Progenitor cell of endocrine pancreas (in vitro differentiated cells): ENCODE measurements at places on chromosomes 2 and 18.

DNA sequence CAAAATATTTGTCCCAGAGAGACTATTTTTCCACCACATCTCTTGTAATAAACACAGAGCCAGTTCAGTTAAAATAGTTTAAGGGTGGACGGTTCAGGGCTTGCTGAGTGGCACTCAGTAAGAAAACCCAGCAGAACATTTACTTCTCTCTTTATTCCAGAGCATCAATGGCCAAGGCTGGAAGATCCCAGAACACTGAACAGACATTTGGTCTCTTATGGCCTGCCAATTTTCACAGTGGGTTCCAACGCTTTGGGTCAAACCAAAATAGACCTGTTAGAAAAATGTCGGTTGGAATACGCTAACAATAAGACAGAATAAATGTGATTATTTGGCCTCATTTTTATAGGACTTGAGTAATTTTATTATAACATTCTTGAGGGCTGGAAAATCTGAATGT is 580.3 kb upstream of the TMEFF2 start:
- no peak for DNase-seq

GRCh38 chr2:158817588-158817987 is 22.5 kb downstream of the DAPL1 start:
- DNase-seq: no peak

DNA sequence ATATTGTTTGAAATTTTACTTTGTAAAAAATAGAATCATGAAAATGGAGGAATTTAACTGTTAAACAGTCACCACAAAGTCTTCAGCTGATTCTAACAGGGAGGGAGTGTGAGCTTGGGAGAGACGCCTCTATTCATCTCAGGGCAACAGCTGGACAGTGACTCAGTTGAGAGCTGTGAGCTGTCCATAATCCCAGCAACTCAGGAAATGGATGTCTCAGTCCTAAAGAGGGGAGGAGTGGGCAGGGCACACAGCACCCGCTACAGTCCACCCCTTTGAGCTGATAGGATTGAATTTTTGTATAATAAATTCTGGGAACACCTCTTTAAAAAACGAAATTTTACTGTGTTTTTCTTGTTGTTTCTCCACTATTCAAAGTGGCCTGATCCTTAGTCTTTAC is 255.1 kb upstream of the THUMPD2 start:
- no peak for DNase-seq

- no peak for DNase-seq
Measured at GRCh38 chr18:40980171-40980570, 974.9 kb upstream of the PIK3C3 start.

DNA sequence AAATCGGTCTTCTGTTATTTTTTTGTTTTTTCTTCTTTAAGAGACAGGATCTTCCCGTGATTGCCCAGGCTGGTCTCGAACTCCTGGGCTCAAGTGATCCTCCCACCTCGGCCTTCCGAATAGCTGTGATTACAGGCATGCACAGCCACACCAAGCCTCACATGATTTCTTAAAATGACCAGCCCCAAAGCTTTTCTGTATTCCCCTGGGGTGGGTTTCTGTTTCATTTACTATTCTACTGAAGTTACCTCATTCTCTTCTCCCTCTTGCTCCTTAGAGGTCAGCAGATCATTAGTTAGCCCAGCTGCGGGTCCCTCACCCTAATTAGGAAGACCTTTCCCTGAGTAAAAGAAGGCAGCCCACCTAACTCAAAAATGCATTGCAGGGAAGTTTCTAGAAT is 27.6 kb downstream of the SLC1A4 start:
- no peak for DNase-seq

GRCh38 chr2:196136151-196136550 is 35.2 kb downstream of the STK17B start:
- DNase-seq: no peak

GRCh38 chr2:230412371-230412711 is 3.7 kb upstream of the SP100 start:
- no peak for DNase-seq

DNA sequence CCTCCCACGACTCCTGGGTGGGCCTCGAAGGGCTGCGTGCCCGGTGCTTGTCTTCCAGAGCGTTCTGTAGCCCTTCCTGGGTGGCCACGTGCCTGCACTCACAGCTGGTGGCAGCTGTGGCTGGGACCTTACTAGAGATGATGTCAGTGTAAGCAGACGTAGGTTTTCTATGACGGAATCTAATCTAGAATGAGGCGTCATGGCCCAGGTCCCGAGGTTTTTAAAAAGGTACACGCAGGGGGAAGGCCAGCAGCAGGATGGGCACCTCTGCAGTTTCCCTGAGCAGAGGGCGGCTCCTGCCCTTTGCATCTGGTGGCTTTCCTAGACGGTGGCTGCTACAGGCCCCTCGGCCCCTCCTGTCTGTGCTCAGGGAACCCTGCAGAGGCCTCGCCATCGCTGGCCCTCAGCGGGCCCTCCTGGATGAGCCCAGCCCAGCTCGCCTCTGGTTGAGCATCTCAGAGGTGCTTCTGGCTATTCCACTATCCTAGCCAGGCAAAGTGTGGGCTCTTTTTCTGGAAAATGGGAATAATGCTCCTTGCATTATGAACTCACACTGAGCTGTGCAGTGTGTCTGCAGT is 49.6 kb upstream of the PXDN start:
- DNase-seq: no peak

- DNase-seq: no peak
Measured at GRCh38 chr18:79258447-79258846, 137.3 kb upstream of the NFATC1 start.

GRCh38 chr2:56898986-56899385 is 715.2 kb downstream of the CCDC85A start:
- no peak for DNase-seq

DNA sequence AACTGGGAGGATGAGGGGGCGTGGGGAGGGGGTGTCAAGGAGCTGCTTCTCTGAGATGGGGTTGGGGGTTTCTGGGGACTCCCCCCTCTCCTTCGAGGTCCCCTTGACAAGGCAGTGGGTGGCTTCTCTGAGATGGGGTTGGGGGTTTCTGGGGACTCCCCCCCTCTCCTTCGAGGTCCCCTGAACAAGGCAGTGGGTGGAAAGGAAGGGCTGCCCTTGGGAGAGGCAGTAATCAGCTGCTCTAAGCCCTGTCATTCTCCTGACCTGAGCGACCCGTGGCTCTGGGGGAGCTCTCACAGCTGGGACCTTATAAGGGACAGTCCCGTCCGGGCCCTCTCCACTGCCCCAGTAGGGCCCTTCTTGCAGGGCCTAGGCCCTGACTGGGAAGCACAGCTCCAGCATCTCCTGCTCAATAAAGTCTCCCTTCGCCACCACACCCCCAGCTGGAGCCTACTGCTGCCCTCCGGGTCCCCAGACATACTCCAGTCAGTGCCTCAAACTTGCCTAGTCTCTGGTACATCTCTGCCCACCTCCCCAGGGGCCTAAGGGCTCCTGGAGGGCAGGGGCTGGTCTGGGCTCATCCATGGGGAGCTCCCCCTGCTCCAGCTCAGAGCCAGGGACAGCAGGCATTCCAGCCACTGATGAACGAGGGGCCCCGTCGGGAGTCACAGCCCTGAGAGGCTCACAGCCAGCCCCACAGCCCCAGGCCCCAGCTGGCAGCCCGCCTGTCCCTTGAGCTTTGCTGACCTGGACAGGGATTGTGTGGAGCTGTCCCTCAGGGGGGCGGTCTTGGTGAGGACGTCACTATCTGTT is 2.8 kb downstream of the GAREM2 start:
- DNase-seq: no peak

DNA sequence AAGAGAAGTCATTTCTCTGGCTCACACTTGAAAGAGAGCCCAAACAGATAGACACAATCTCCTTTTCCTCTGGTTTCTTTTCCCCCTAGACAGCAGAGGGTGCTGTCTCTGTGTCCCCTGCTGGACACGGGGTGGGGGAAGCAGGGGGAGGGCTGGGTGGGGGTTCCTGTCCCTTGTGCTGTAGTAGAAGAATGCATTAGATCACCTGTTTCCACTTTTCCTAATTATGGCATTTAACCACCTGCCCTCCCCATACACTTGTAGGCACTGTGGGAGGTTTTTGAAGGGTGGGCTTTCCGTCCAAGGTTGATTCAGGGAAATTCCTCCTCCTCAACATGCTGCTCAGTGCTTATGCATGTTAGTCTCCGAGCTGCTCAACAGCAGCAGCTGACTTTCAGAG is 206.2 kb upstream of the EPAS1 start:
- no peak for DNase-seq

DNA sequence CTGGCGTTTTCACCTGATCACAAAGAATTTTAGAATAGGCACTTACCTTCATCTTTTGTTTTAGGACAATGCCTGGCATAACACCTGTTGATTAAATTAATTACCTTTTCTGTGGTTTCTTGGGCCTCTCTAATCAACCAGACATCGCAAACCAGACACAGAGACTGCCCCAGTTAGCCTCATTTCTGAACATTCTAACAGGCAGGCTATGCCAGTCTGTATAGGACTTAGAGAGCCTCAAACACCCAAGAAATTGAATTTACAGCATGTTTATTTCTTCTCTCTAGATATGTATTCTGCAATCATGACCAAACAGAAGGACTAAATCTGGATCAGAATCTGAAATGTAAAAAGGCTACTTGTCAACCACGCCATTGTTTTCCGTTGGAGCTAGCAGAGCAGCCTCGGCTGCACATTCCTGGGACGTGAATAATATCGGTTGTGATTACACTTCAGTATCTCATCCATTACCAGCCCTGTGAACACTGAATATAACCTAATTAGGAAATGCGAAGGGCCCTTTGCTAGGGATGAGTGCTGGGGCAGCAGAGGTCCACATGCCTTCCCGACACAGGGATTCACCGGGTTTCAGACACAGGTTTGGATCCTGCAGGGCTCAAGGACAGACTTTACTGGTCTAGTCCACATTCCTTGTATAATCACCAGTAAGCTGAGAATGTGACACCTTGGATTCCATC is 17.5 kb upstream of the CDC42EP3 start:
- DNase-seq: no peak

DNA sequence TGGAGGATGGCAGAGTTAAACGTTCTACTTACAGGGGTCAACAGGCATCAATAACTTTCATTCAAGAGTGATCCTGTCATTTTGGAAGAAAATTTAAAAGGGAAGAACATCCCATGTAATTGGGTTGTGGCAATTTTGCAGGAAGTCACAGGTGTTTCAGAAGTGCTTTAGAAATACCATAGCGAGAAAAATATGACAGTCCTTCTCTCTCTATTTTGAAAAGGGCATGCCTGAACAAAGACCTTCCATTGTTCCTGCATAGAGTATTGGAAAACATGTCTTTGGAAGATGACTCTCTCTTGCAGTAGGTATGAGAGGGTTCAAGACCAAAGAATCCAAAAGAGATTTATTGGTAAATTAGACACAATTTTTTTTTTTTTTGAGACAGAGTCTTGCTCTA is 81.8 kb upstream of the SERTAD2 start:
- DNase-seq: no peak

GRCh38 chr2:8615576-8616281 is 66.1 kb upstream of the ID2 start:
- no peak for DNase-seq

GRCh38 chr18:37380546-37381110 is 185.0 kb downstream of the CELF4 start:
- no peak for DNase-seq

- DNase-seq: no peak
Measured at GRCh38 chr18:3175195-3175758, 44.5 kb downstream of the MYOM1 start.

- no peak for DNase-seq
Measured at GRCh38 chr18:2963048-2963447, 49.9 kb downstream of the LPIN2 start.

DNA sequence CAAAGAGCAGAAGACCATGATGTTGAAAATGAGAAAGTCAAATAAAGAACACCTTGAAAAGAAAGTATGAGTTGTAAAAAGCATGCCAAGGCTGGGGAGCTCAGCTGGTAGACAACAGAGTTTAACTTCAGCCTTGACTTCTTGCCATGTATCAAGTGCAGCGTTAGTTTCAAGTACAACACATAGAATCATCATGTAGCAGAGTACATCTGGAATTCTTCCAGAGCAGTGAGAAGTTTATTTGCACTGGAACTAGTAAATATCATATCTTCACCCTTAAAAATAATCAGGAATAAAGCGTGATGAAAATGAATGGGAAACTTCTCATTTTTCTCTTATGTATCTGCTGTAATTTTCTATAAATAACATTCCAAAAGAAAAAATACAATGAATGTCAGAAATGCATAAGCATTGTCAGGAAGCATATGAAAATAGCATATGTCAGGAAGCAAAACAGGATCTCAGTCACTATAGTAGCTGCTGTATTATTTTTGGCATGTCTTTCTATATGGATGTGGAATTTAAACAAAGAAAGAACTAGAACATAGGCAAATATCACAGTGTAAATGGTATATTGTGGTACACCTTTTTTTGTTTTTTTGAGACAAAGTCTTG is 10.1 kb upstream of the SULT1C4 start:
- no peak for DNase-seq

GRCh38 chr2:241151934-241152660 is 1.8 kb downstream of the PPP1R7 start:
- no peak for DNase-seq

DNA sequence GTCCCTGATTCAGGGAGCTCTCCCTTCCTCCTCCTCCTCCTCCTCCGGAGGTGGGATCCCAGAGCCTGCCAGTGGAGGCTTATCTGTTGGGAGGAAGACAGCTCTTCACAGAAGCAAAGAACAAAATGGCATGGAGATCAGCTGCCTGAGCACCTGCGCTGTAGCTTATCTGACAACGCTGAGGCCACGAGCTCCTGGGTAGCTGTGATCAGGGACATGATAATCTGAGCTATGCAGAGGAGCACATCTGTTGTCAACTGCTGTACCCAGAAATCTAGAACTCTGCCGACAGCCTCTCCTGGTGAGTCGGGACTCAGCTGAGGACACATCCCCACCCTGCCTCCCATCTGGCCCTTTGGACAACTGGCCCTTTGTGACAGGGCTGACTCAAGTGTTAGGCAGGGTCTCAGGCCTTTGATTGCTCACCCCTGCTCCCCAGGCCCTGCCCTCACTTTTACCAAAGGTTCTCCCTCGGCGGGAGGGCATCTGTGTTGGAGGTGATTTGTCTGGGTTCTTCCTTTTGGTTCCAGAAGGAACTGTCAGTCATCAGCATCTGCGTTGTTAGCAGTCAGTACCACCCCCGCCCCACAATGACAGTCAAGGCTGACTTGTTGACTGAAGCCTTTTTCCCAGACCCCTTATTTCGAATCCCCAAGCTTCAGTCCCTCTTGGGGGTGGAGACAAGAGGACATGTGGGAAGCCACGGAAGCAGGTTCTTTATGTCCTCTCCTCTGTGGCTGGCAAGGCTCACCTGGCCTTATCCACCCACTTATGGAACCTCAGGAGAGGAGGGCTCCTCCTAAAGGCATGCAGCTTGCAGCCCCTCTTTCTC is 5.9 kb upstream of the CNNM3 start:
- DNase-seq: no peak

- no peak for DNase-seq
Measured at GRCh38 chr18:59057969-59058368, 81.7 kb upstream of the SEC11C start.

- DNase-seq: no peak
Measured at GRCh38 chr2:16226943-16227664, 286.8 kb downstream of the MYCN start.

DNA sequence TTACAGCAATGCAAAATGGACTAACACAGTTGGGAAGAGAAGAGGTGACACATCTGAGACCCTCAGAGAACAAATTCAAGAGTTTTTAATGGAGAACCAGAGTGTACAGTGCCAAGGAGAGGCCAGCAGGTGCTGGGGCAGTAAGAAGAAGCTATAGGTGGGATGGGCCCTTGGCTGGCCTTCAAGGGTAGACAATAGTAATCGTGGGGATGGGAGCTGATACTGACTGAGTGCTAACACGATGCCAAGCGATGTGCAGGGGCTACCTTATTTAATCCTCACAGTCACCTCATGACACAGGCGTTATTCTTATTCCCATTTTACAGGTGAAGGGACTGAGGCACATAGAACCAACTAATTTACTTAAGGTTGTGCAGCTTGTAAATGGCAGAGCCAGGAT is 131.9 kb upstream of the ID2 start:
- no peak for DNase-seq
